ENCODE measurements at places on chromosomes 2 and 18.

DNA sequence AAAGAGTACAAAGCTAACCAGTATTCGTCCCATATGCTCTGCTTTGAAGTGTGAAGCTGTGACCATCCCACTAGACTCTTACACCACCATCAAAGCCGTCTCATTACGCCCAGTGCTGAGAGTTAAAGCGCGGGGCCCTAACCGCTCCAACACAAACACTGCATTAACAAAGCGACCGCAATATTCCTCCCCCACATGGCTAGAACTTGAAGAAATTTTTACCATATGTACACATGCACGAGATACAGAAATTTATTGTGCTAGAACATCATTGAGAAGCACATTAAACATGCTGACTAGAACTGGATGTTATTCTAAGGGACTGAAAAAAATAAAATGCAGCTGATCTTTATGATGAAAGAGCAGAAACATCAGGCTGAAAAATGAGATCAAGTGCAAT is 20.5 kb downstream of the FTCDNL1 start:
- no peak for DNase-seq

DNA sequence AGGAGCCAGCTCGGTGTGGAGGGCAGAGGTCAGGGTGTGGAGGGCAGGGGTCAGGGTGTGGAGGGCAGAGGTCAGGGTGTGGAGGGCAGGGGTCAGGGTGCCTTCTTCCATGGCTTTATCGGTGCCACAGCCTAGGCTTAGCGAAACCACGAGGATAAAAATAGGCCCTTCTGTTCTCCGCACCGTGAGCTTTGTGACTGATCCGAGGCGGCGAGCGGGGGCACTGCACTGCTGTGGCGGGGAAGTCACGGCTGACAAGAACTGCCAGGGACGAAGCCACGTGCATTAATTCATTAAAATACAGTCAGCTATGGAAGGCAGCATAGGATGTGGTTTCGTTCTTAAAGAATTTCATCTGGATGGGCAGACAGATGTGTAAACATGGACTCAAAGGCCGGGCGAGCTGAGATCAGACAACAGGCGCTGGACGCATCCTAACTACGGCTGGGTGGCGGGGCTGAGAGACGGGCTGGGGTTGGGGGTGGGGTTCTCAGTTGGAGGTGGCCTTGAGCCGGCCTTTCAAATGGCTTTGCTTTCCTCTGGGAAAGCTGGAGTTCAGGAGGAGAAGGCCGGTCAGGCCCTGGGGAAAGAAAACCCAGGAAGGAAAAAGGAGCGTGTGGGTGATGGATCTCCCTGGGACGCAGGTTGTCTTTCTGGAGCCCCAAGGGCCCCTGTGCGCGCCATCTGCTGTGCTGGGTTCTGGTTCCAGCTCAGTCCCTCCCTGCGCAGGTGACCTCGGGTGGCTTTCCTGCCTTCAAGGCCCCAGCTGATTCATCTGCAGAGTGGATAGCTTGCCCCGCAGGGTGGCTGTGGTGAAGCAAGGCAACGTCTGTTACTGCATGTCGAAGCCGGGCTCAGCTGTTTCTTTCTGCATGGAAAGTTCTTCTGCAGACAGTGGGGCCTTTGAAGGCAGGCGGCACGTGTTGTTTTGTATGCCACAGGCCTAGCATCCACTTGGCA is 958 bp upstream of the ALLC start:
- DNase-seq = no peak

- DNase-seq = no peak
These were observed 68.5 kb downstream of the COBLL1 start for GRCh38 chr2:164773091-164773490.

- no peak for DNase-seq
These were observed 291.2 kb upstream of the DDX18 start for GRCh38 chr2:117523267-117523666.

DNA sequence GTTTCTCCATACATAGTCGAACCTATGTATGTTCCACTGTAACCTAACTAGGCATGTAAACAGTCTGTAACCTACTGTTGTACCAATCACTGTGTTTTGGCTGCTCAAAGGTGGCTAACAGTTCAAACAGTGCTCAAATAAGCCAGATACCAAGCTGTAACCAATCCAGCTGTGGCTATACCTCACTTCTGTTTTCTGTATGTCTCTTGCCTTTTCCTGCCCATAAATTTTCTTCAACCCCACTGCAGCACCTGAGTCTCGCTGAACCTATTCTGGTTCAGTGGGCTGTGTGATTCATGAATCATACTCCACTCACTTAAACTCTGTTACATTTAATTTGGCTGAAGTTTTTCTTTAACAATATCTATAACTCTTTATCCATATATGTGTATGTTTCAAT is 340.7 kb downstream of the LPIN1 start:
- DNase-seq = no peak

GRCh38 chr2:227862741-227863588 is 8.5 kb upstream of the DAW1 start:
- no peak for DNase-seq

GRCh38 chr2:68771211-68771751 is 36.7 kb downstream of the ARHGAP25 start:
- DNase-seq = no peak

GRCh38 chr2:171878481-171878993 is 15.5 kb downstream of the SLC25A12 start:
- no peak for DNase-seq

GRCh38 chr18:14781671-14782070 is 33.7 kb downstream of the ANKRD30B start:
- DNase-seq = no peak

- no peak for DNase-seq
These were observed 153.9 kb upstream of the NDUFV2 start for GRCh38 chr18:8948471-8949149.

DNA sequence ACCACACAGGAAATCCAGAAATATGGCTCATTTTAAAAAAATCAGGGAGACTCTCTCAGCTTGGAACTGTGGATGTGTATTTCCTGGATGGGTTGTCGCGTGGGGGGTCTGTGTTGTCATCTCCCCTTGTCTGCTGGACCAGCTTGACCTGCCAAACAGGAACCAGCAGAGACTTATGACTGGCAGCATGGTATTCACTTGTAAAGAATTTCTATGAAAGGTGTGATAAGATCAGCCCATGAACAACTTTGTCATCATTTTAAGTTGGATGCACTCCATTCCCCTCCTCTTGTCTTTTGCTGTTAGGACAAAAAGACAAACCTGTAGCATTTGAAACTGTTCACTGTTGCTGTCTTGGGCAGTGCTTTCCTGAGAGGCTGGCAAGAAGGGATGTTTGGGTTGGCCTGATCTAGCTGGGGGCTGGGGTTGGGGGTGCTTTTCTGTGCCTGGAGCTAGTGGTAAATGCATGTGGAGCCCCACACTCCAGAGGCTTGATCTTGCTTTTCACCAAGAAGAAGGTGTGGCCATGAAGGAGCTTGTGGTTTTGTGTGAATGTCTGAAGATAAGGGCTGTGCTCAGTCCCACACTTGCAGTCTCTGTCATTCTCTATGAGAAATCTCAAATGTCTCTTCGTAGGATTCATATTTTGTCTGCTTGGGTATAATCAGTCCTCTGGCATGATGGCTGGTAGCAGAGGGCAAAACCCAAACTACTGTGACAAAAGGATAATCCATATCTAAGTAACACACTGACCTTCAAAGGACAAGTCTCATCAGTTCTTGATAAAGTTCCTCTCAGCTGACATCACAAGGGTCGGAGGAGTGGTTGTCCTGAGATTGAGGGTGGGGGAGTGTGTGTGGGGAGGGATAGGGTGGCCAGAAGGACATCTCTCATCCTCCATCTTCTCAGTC is 39.0 kb downstream of the RALB start:
- no peak for DNase-seq

- DNase-seq = no peak
These were observed 38.7 kb downstream of the BUB1 start for GRCh38 chr2:110638952-110639695.

GRCh38 chr2:48781366-48781765 is 25.8 kb upstream of the LHCGR start:
- DNase-seq = no peak

DNA sequence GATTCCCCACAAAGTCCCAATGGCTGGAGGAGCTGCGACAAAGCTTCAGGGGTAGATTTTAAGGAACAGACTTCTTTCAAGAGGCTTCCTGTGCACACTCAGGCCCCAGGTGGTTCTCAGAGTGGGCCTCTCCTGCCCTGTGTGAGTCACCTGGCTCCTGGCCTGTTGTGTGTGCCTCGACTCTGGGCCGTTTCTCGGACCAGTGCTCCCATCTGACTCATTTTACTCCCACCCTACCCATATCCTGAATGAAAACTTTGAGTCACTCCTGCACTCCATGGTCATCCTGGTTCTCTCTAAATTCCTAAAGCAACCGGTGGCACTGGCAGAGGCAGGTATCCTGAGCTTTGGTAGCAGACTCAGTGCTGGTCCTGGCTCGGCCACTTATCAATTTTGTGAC is 84.1 kb downstream of the CELF4 start:
- DNase-seq = no peak

- no peak for DNase-seq
These were observed 60.8 kb downstream of the MYO3B start for GRCh38 chr2:170238776-170239175.

All from cortex of kidney (tissue), 1 donor.